Activated gamma-delta T cell treated with anti-CD3 and anti-CD28 coated beads, Interleukin-2, amount 50 U/mL, for 16 hours (primary cell): ENCODE measurements at places on chromosomes 6 and 20.

DNA sequence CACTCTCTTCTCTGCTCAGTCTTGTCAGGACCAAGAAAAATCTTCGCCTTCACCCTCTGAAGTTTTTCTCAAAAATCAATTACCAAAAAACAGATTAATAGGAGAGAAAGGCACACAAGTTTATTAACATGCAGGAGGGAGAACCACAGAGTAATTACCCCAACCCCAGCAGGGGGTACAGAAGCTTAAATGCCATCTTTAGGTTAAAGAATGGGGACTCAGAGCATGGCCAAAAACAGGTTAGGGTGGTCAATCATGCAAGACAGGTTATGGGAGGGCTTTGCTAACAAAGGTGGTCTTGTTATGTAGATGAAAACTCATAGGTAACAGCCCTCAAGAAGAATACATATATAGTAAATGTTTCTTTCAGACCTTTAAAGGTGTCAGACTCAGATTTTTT lies 100.5 kb upstream of the BTN3A2 start:
- no peak for DNase-seq

- no peak for DNase-seq
Measured at GRCh38 chr20:35571555-35571954, 29.7 kb downstream of the ERGIC3 start.

- no peak for DNase-seq
Measured at GRCh38 chr6:125203395-125203794, 49.8 kb downstream of the TPD52L1 start.

- DNase-seq, result no peak
Measured at GRCh38 chr20:37535443-37536132, 7.9 kb upstream of the BLCAP start.

DNA sequence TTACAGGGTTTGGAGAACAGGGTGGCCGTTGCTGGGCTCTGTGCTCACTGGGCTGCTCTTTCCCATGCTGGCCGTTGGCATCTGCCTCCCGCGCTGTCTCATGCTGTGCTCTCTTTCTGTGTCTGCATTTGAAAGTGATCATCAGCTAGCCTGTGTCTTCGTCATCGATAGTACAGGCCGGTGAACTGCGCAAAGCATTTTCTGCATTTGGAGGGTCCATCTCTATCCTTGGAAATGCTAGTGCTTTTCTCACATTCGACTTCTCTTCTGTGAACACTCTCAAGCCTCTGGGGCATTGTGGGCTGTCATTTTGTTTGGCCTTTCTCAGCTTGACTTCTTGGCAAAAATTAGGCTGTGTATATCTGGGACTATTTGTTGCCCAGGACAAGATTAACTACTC lies 6.8 kb upstream of the SNHG17 start:
- DNase-seq, result no peak

GRCh38 chr20:4439461-4439860 lies 282.2 kb upstream of the PRND start:
- no peak for DNase-seq

- no peak for DNase-seq
Measured at GRCh38 chr20:34047917-34048316, 54.2 kb downstream of the RALY start.

- no peak for DNase-seq
Measured at GRCh38 chr6:168355716-168356522, 36.3 kb upstream of the DACT2 start.

- no peak for DNase-seq
Measured at GRCh38 chr6:162962093-162962492, 234.3 kb downstream of the PACRG start.

DNA sequence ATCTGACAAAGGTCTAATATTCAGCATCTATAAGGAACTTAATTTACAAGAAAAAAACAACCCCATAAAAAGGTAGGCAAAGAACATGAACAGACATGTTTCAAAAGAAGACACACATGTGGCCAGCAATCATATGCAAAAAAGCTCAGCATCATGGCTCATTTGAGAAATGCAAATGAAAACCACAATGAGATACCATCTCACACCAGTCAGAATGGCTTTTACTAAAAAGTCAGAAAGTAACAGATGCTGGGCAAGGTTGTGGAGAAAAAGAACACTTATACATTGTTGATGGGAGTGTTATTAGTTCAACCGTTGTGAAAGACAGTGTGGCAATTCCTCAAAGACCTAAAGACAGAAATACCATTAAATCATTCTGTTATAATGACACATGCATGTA lies 289.9 kb upstream of the MMS22L start:
- DNase-seq, result no peak

DNA sequence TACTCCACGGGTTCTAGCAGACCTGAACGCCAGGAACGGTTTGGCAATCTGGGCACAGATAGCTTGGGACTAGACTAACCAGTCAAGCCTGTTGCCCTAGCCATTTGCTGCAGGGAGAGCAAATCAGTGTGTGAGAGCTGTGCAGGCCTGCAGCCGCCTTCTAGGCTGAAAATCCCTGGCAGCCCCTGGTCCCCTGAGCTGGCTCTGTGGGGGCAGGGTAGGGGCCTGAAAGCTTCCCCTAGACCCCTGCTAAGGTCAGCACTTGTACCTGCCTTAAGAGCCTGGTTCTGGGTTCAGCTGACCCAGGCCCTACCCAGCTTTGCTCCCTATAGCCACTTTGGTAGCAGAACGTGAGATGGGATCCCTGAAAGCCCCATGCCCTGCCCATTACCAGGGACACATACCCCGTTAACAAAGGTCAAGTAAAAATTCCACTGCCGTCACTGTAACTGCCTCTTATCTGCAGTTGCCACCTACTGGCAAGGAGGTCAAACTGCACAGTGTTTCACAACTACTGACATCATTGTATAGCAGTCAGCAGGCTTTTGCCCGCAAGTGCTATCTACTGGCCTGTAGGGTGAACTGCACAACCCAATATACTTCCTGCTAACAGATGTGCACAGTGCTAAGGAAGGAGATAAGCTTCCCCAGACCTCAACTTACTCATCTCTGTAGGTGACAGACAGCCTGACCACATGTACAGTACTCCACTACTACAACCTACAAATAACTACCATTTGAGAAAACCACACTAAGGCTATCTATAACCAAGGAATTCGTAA lies 95.1 kb upstream of the OLIG3 start:
- DNase-seq, result peak; percentile 23

- no peak for DNase-seq
Measured at GRCh38 chr6:11161031-11161956, 49.8 kb upstream of the ERVFRD-1 start.

GRCh38 chr6:167678102-167679101 lies 148.3 kb upstream of the AFDN start:
- no peak for DNase-seq

GRCh38 chr6:4323322-4323721 lies 187.9 kb upstream of the ECI2 start:
- no peak for DNase-seq
